ENCODE measurements at places on chromosomes 5 and 9.

DNA sequence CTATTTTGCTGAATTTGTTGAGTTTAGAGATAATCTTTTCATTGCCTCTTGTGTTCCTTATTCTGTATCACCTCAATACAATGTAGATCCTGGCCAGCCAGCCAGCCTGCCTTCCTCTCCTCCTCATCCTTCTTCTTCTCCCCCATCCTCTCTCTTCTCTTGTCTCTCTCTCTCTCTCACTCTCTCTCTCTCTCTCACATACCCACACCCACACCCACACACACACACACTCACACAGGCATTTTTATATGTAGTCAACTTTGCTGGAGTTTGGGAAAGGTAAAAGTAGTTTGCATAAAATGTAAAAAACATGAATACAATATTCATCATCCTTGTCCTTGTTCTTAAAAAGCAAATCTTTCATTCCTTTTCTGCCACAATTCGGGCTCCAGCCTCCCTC lies 60.5 kb downstream of the ZFAND5 start:
- DNase-seq: no peak

GRCh38 chr5:87169300-87169991 lies 98.2 kb upstream of the RASA1 start:
- no peak for DNase-seq

DNA sequence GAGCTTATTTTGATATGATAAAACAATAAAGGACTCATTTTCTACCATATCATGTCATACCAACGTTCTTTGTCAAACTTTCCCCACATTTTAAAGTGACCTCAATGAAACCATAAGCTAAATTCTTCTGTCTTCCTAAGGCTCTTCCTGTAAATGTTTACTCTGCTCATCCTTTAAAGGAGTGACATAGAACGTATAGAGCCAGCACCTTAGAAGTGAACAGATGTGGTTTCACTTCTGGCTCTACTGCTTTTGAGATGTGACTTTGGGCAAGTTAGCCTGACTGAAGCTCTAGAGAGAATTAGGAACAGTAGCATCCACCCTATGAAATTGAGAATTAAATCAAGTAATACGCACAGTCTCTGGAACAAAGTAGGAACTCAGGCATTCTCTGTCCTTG lies 24.1 kb downstream of the SAR1B start:
- no peak for DNase-seq

DNA sequence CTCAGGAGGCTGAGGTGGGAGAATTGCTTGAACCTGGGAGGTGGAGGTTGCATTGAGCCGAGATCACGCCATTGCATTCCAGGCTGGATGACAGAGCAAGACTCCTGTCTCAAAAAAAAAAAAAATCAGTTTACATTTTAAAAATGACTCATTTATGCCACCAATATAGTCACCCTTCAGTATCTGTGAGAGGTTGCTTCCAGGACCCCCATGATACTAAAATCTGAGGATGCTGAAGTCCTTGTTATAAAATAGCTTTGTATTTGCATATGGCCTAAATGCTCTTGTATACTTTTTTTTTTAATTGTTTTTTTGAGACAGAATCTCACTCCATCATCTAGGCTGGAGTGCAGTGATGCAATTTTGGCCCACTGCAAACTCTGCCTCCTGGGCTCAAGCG lies 5.8 kb downstream of the OCLN start:
- no peak for DNase-seq

- no peak for DNase-seq
Measured at GRCh38 chr5:179793468-179794139, at the start of gene LTC4S. LTC4S (plus strand) TSS chr5:179793986; CDS start chr5:179794081, 95 bp downstream.

- no peak for DNase-seq
Measured at GRCh38 chr9:128898845-128899565, 17.1 kb downstream of the LRRC8A start.
